NCI-H1092 treated with DMSO at 0.1 percent for 48 hours (cell line): ENCODE measurements at places on chromosomes 4 and X.

DNA sequence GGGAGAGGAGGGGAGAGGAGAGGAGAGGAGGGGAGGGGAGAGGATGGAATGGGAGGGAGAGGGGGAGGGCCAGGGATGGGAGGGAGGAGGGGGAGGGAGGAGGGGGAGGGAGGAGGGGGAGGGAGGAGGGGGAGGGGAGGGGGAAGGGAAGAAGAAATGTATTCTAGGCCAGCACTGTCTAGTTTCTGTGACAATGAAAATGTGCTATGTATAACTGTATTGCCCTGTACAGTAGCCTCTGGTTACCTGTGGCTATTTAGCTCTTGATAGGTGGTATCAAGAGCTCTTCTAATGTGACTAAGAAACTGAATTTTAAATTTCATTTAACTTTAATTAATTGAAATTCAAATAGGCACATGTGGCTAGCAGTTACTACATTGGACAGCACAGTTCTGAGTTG lies 143.1 kb downstream of the BTC start:
- no peak for DNase-seq

DNA sequence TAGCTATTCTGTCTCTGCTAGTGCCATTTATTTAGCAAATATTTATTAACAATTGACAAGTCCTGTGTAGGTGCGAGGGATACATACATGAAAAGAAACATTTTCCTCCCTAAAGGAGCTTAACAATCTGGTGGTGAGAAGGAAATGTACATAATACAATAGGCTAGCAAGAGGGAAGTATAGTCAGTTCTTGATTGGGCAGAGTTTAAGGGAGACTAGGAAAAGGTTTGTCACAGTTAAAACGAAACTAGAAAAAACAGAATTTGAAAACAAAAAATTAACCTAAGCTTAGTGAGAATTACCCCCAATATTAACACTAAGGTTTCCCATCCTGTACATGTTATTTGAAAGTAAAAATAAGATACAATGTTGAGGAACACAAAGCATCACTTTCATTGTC lies 8.6 kb upstream of the MAML3 start:
- no peak for DNase-seq

- no peak for DNase-seq
Observed at GRCh38 chr4:169099771-169100180, 89.7 kb upstream of the CBR4 start.

- DNase-seq = no peak
Observed at GRCh38 chr4:56513517-56513916, 7.9 kb downstream of the ARL9 start.

GRCh38 chr4:185396724-185397385 lies at the start of gene ANKRD37:
ANKRD37 (plus strand) TSS chr4:185396841; CDS start chr4:185396924, 83 bp downstream.
- DNase-seq = peak; percentile 42

DNA sequence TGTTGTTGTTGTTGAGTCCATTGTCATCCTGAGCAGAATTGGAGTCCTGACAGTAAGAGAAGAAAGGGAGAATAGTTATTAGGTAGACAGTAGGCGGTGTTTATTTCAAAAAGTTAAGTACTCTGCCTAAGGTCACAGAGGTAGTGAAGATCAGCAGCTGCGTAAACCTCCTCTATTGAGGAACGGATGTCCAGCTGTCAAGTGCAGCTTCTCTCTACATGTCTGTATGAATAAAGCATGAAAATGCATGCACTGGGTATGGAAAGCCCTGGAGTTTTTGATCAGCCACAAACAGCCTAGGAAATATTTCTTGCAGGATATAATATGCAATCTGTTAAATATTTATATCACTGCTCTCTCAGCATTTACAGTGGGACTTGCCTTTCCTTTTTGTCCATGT lies 109.4 kb upstream of the CBLL2 start:
- peak; percentile 39 for DNase-seq

- DNase-seq = no peak
Observed at GRCh38 chr4:52713456-52713937, 37.7 kb downstream of the ERVMER34-1 start.

- no peak for DNase-seq
Observed at GRCh38 chr4:142331132-142331531, 515.0 kb downstream of the INPP4B start.

- no peak for DNase-seq
Observed at GRCh38 chrX:30620980-30621618, 32.1 kb upstream of the GK start.

- peak; percentile 49 for DNase-seq
Observed at GRCh38 chr4:23904639-23905071, 14.8 kb upstream of the PPARGC1A start.

- no peak for DNase-seq
Observed at GRCh38 chrX:46694549-46694948, 64.4 kb downstream of the SLC9A7 start.

DNA sequence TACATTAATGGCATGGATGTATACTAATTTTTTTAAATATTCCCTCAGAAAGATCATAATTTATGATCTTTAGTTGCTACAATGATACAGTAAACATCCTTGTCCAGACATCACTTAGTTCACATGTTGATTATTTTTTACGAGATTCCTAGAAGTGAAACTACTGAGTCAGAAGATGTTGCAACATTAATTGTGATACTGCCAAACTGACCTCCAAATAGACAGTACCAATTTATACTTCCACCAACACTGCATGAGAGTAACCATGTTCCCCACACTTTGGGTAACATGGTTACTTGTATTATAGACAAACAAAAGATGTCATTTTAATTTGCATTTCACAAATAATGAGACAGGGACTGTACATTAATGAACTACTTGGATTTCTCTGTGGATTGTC lies 19.6 kb downstream of the RCHY1 start:
- no peak for DNase-seq

GRCh38 chr4:186167605-186168004 lies 23.8 kb upstream of the CYP4V2 start:
- DNase-seq = no peak

DNA sequence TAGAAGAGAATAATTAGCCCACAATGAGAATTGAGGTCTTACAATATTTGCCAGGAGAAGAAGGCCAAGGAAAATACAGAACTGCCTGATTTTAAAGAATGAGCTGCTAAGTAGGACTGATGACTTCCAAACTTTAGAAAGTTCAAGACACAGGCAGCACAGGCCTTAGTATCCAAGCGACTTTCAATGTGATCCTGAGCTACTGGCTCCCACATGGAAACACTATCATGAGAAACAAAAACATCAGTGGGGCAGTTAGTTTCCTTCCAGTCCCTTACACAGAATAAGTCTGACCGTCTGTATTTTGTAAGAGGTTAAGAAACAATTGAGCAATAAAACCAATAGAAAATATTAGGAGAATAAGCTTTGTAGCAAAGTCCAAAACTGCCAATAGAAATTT lies 251.4 kb downstream of the COL25A1 start:
- no peak for DNase-seq

DNA sequence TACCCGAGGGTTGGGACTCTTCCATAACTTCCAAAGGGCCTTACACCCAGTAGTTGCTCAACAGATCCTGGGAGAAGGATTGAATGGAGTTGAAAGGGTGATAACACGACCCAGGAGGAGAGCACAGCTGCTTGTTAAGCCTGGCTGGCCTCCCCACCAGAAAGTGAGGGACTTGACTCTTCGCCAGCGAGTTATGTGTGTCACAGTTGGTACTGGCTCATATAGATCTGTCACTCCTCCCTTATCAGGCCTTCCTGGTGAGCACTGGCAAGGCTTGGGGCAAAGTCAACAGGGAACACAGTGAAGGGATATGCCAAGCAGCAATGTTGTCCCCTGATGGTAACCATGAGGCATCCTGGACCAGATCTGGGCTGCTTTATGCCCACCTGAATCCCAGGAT lies 35.8 kb downstream of the APLN start:
- no peak for DNase-seq

DNA sequence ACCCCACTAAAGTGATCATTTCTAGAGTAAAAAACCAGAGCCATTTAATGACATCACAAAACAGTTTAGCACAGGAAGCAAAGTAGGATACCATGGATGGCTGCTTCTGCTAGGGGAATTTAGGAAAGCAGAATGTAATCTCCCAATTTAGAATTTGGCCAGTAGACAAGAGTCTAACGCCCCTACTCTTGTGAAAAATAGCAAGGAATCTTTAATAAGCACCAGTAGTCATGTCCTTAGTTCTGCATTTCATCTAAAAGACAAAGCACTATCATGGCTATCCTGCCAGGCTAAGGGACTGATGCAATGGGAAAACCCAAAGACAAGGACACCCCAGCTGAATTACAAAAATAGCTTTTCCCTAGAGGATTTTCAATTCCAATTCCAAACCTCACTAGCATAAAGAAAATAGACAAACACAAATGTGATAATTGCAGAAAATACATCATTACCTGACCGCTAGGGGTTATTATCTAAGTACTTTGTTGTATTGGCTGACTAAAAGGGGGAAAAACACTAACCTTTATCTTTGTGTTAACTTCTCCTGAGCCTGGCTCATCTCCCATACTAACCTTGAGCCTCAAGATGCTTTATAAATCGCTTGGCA lies 2.6 kb upstream of the AMMECR1 start:
- peak; percentile 26 for DNase-seq

DNA sequence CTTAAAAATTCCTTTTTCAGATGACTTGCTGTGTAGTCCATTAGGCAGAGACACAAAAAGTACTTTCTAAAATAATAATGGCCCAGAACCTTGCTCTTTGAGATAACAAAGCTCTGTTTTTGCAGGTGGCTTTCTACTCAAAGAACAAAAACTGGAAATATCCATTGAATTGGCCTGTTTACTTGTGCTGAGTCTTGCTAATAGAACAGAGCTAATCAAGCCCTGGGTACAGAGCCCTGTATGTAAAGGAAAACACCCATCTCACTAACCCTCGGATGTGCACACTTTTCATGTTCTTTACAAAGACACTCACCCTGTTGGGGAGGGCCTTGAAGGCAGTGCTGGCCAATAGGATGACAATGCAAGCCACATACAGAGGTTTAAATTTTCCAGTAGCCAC lies 27.0 kb upstream of the LNX1 start:
- no peak for DNase-seq

DNA sequence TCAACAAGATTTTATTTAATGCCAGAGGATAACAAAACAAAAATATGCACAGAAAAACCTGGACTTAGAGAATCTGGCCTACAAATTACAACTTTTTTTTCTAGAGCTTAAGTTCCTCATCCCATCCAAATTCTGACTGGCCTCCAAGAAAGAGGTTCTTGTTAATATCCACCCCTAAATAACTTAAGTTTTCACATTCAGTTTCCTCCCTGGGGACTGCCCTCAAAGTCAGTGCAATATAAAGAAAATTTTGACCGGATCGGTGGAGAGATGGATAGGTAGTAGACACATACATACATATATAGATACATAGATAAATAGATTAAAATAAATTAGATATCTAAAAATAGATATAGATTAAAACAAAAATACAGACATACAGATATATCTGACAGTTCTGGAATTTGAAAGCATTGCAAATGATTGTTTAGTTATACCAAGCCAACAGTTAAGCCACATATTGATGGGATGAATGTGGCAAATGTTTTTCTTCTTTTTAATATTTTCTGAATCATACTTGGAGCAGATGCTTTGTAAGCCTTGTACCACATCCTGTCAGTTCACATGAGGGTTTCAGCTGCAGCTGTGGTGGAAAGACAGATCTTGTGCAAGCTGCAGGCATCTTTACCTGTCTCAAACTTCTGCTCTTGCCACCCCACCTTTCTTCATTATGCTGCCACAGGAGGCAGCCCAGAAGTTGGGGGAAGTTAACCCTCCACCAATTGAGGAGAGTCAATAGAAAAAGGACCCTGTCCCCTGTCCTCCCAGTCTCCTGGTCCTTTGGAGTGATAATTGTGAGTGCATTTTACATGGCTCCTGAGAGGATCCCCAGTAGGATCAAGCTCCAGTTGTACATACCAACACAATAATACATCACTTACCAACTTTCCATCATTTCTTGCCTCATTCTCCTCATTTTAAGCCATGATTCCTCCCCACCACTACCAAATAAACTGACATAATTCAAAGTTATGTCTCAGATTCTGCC lies 58.5 kb upstream of the PRDM8 start:
- DNase-seq = no peak

- no peak for DNase-seq
Observed at GRCh38 chr4:188113156-188113555, 3.8 kb upstream of the TRIML2 start.

DNA sequence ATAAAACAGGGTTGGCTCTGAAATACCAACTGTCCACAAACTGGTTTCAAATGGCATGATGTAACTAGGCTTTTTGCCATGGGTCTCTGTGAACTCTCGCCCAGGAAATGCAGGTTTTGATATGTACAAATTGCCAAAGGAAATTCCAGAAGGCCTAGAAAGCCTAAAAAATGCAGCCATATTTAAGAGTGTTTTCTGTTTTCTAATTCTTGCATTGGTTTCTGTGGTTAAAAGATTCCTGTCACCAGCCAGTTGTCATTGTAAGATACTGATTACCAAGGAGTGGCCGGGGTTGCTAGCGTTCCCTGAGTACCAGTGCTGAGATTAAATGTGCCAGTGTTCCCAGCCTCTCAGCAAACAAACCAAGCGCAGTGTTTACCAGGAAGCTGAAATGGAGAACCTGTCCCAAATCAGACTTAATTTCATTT lies 53.9 kb upstream of the SORBS2 start:
- peak; percentile 26 for DNase-seq

DNA sequence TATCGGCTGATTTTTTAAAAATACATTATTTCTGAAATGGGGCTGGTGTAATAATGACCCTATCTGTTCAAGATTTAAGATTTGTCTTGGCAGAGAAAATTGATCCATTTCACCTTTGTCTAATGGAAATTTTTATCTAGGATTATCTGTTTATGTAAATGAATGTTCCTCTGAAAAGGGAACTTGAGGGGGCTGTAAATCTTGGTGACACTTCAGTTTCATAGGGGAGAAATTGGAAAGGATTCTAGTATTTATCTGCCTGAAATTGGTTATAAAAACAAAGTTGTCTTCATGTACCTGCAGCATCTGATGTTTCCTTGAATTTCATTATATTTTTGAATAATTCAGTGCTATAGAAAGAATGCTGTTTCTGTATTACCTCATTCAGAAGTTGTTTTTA lies 48.4 kb upstream of the PAQR3 start:
- DNase-seq = no peak

GRCh38 chr4:155473420-155474095 lies 96.8 kb upstream of the MAP9 start:
- no peak for DNase-seq

DNA sequence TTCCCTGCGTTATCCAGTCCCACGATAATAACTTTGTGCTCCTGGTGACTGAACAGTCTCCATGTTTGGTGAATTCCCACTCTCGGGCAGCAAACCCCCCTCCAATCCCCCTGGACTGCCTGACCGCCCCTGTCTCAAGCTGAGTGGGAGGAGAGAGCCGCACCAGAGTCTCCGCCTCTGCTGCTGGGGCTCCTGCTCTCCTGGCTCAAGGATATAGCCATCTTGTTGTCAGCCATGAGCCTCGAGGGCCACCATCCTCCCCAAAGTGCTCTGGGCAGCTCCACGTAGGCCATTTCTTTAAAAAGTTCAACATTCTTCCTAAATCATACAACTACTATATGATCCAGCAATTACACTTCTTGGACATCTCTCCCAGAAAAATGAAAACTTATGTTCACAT lies 49.3 kb upstream of the PGRMC1 start:
- no peak for DNase-seq

- no peak for DNase-seq
Observed at GRCh38 chr4:114015444-114015899, 36.0 kb upstream of the ARSJ start.
